GM13977 (cell line): ENCODE measurements at places on chromosomes 5 and 9.

DNA sequence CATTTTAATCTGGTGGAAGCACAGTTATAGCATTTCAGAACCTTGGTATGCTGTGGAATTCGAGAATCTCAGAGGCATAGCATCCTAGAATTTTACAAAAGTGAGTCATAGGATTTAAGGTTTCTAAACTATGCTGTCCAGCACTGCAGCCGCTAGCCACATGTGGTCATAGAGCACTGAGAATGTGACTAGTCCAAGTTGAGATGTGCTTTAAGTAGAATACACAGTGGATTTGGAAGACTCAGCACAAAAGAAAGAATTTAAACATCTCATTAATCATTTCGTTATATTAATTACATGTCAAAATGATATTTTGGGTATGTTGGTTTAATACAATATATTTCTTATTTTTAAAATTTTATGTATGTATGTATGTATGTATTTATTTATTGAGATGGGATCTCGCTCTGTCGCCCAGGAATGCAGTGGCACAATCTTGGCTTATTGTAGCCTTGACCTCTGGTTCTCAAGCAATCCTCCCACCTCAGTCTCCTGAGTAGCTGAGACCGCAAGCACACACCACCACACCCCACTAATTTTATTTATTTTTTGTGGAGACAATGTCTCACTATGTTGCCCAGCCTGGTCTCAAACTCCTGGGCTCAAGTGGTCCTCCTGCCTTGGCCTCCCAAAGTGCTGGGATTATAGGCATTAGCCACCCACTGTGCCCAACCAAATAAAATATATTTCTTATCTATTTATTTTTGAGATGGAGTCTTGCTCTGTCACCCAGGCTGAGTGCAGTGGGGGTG is 20.4 kb upstream of the RPS14 start:
- DNase-seq = no peak

DNA sequence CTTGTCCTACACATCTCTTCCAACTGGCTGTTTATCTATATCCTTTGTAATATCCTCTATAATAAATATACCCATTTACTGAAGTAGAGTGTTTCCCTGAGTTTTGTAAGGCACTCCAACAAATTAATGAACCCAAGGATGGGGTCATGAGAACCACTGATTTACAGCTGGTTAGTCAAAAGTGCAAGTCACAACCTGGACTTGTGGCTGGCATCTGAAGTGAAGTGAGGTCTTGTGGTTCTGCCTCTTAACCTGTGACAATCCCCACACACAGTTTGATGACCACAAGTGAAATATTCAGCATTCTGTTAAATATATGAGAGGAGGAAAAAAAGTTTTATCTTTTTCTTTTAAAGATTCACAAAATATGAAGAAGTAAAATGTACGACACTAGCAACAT is 126.1 kb downstream of the NR2F1-AS1 start:
- no peak for DNase-seq

DNA sequence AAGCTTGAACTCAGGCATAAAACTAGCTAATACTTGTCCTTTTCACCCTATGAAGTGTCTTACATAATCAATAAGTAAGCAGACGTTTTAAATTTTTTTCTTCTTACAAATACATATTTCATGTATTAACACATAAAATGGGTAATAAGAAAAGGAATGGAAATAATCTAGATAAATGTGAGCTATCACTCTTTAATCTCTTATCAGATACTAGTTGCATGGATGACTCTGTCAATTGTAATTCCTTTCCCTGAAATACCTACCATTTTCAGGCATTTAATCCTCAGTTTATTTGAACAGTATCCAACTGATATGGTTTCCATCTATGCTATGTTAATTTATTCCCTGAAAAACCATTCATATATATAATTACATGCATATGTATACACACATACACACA is 166.0 kb upstream of the RGS7BP start:
- no peak for DNase-seq

DNA sequence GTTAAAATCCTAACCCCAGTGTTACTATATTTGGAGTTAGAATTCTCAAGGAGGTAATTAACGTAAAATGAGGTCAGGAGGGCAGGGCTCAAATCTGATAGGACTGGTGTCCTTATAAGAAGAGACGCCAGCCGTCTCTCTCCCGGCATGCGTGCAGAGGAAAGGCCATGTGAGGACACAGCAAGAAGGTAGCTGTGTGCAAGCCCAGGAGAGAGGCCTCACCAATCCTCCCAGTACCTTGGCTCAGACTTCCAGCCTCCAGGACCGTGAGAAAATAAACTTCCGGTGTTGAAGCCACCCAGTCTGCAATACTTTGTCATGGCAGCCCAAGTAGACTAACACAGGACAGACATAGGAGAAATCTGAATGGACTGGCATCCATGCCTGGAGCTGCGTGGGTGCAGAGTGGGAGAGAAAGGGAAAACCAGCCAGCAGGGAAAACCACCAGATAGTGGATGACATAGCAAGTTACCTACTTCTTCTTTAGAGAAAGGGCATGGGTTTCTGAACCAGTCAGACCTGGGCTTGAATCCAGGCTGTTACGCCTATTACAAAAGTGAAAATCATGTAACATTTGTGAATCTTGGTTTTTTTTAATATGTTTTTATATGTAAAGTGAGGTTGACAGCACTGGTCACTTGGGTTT is 89.2 kb downstream of the FSTL4 start:
- no peak for DNase-seq

GRCh38 chr5:84016085-84016484 is 295.4 kb upstream of the HAPLN1 start:
- no peak for DNase-seq

GRCh38 chr5:66967102-66967501 is 229.5 kb downstream of the CD180 start:
- DNase-seq = no peak

GRCh38 chr5:45093377-45093776 is 284.6 kb downstream of the MRPS30 start:
- no peak for DNase-seq

DNA sequence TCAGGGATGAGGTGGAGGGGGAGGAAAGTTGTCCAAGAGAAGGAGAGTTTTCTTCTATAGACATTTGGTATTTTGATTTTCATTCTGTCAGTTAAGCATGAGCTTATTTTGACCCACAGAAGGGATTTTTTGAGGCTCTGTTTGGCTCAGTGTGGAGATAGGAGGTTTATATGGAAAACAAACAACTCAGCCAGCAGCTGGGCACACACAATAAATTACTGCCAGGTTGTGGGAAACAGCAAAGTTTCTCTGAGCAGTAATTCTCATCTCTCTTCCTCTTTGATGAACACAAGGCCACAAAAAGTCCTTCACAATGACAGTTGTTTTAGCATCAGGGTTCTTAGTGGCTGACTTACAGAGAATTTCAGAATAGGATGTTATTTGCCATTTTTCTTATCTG is 486.1 kb downstream of the KDM4C start:
- no peak for DNase-seq

DNA sequence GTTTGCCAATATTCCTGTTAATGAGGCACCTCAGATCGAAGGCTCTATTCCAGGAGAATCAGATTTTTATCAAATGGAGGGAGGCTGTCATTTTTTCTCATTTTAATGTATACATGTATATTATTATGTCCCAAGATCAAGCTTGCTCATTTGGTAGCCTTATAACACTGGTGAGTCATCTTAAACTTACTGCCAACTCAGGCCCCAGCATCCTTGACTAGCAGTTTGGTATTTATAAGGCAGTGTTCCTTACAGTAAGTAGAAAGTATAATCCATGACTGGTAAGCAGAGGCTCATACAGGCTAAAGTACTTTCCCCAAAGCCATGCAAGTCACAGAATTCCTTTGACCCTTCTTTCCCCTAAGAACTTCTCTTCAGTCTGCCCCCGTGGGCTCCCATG is 90.7 kb upstream of the NR3C1 start:
- no peak for DNase-seq

- DNase-seq = no peak
Measured at GRCh38 chr9:37512437-37512836, 26.7 kb downstream of the POLR1E start.

- DNase-seq = peak; percentile 15
Measured at GRCh38 chr5:143653256-143653655, 158.7 kb upstream of the HMHB1 start.

DNA sequence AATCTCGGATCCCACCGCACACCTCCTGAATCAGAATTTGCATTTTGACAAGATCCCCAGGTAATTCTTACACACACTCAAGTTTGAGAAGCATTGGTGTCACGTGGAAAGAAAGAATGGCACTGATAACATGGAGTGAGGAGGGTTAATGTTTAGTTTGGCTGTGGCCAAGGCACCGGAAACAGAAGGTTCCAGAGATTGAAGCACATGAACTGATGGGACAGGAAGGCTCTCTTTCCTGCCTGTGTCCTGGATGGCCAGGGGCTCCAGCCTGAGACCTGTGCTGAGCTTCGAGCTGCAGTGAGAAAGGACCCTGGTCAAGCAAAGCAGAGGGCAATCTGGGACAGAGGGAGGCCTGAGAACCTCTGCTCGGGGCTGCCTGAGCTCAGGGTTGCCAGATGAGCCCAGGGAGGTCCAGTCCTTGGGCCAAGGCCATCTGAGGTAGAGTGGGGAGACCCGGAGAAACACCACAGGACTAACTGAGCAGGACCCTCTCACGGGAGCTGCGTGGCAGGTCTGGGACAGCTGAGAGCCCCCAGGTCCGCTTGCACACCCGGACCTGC is 27.3 kb downstream of the AFAP1L1 start:
- no peak for DNase-seq

GRCh38 chr9:94920420-94921091 is 194.1 kb downstream of the AOPEP start:
- no peak for DNase-seq

- no peak for DNase-seq
Measured at GRCh38 chr9:13358128-13358527, 78.6 kb upstream of the MPDZ start.

DNA sequence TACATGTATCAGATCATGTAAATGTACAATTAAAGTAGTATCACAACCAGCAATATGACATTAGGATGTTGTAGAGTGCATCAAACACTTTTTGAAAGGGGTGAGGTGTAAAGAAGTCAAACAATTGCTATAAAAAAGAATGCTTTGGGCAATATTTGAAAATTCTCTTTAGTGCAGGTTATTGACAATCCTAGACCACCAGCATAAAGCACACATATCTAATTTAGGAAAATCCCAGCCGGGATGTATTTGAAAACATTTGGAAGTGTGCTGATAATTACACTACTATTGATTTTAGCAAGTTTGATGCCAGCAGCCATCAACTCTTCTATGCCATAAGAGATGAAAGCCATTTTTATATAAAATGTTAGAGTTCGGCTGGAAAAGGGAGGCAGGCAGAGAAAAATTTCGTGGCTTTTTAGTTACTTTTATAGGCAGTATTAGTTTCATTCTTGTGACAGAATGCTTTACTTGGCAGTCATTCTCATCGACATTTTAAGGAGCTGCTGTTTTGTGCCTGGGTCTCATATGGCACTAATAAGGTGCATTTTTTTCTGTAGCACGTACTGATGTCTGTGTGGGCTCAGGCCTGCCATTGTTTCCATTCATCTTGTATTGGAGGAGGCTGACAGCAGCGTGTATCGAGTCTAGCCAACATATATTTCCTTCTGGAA is 285.7 kb downstream of the AOPEP start:
- no peak for DNase-seq

DNA sequence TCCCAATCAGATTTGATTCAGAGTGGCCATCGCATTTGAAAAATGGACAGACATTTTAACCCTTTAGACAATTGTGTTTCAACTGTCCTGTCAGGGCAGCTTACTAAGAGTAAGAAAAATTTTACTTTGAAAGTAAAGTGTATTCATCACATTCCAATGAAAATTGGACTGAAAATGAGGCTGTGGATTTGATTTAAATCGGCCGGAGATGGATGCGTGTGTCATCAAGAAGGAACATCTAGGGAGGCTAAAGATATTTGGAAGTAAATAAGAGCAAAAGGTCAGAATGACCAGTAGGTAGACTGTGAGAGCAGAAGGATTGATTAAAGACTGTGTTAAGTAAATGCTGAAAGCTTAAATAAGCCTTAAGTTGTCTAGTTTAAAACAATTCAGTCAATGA is 1.5 kb downstream of the ZCCHC7 start:
- DNase-seq = no peak

DNA sequence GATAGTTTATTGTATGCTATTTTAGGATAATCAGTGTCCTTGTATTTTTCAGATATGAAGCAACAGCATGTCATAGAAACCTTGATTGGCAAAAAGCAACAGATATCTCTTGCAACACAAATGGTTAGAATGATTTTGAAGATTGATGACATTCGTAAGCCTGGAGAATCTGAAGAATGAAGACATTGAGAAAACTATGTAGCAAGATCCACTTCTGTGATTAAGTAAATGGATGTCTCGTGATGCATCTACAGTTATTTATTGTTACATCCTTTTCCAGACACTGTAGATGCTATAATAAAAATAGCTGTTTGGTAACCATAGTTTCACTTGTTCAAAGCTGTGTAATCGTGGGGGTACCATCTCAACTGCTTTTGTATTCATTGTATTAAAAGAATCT is 14.5 kb downstream of the CCT5 start:
- no peak for DNase-seq

GRCh38 chr5:22102823-22103359 is 750.3 kb downstream of the CDH12 start:
- no peak for DNase-seq

DNA sequence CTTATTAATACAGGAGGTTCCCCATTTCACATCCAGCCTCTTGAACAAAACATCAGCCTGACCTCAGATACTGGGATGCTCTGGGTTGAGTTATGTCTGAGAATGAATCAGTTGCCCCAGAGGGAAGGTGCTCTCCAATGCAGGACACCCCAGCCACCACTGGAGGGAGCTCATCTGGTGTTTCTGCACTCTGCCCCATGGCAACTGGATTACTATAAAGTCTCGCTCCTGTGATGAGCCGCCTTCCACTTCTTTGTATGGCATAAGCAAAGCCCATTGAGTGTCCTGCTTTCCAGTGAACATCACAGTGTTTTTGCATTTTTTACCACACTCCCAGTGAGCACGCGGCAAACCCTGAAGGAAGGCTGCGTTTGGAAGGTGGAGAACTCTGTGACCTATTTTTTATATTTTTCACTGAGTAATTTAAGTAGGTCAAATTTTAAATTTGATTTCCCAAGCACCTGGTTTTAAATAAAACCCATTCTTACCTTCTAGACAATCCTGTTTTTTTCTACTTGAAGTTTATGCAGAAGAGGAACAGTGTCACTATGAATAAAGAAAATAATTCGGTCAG is 176.9 kb upstream of the WWC1 start:
- peak; percentile 68 for DNase-seq

DNA sequence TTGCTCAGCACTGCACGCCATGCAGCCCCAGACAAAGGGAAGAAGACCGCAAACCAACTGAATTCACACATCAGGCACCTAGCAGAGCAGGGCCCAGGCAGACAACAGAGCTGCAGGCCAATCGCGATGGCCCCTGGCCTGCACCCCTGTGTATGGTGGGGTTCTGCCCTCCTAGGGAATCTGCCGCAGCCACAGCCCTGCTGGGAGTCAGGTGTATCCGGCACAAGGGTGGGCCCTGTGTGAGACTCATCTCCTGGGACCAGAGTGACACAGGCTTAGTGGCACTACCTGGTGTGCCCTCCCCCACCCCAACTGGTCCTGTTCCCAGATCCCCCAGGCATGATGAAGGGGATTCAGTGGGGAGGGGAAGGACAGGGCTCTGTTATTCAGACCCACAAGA is 122.8 kb downstream of the ATPSCKMT start:
- DNase-seq = no peak
